Activated CD4-positive, alpha-beta memory T cell treated with anti-CD3 and anti-CD28 coated beads for 36 hours (primary cell): ENCODE measurements at places on chromosomes 16 and 17. TPM values are rescaled to one million over a fixed set of nuclear protein-coding genes. Genes with fewer than 3 reads are reported as not detected.
A peak's percentile ranks its signal among the peaks of the same experiment; 100 is the strongest.

CHST4 gene
- total RNA-seq, result not detected

KRT33B gene
- total RNA-seq, result not detected

ALOXE3 gene
- total RNA-seq, result 0.12 TPM

FGF11 gene
- 1.0 TPM for total RNA-seq

SLC5A11 gene
- total RNA-seq, result 0.12 TPM

TSPOAP1 gene
- total RNA-seq, result 22.7 TPM

PLA2G10 gene
- total RNA-seq, result not detected

TNFRSF13B gene
- total RNA-seq, result not detected

CFAP52 gene
- not detected for total RNA-seq

PMP22 gene
- total RNA-seq, result not detected

NPIPB13 gene
- 11.9 TPM for total RNA-seq

GRCh38 chr17:4033751-4034251, 69.6 kb upstream of the ATP2A3 start:
- peaks cover 49% of the 10 kb centered on the region for H3K36me3 ChIP-seq
- no peaks in the 10 kb centered on the region for H3K27me3 ChIP-seq
- peaks cover 3% of the 10 kb centered on the region for H3K4me1 ChIP-seq
- H3K4me3 ChIP-seq, result no peak overlapping the region
- no peak for DNase-seq
- no peak overlapping the region for H3K27ac ChIP-seq

DNA sequence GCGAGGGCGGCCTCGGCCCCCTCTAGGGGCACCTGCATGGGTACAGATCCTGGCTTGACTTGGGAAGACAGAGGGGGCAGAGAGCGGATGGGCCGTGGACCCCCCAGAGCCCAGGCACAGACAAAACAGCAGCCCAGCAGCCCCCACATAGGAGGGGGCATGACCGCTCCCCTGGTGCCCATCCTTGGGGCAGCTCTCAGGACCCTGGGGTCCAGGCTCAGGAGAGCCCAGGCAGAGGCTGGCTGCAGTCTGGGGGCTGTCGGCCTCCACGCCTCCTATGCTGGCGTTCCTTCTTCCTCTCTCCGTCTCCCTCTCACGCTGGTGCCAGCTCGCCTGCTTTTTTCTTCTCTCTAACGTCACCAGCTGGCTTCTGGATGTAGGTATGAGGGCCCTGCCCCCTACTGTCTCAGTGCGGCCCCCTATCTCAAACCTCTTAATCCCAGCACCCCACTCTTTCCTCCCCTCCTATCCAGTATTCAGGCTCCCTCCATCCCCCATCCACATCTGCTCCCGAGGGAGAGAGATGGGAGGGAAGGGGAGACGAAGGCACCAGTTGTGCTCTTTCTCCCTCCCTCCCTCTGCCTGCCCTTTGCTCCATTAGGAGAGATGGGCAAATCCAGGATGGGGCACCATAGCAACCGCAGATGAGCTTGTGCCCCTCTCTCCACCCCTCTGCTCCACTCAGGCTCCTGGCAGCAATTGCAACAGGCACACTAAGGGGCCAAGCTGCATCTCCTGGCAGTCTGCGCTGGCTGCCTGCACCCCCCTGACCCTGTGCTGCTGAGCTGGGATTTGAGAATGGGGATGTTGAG, at the start of gene GPR179:
Gene GPR179, minus strand, starts transcription at position 349 of the 812 bp plus-strand sequence. Its CDS starts 167 bp downstream, at position 182.
- peaks cover 1% of the 10 kb centered on the region for H3K4me1 ChIP-seq
- H3K27me3 ChIP-seq, result peaks cover 6% of the 10 kb centered on the region
- no peak within 1 kb of the TSS for H3K27ac ChIP-seq
- H3K36me3 ChIP-seq, result no peaks in the 10 kb centered on the region

DNA sequence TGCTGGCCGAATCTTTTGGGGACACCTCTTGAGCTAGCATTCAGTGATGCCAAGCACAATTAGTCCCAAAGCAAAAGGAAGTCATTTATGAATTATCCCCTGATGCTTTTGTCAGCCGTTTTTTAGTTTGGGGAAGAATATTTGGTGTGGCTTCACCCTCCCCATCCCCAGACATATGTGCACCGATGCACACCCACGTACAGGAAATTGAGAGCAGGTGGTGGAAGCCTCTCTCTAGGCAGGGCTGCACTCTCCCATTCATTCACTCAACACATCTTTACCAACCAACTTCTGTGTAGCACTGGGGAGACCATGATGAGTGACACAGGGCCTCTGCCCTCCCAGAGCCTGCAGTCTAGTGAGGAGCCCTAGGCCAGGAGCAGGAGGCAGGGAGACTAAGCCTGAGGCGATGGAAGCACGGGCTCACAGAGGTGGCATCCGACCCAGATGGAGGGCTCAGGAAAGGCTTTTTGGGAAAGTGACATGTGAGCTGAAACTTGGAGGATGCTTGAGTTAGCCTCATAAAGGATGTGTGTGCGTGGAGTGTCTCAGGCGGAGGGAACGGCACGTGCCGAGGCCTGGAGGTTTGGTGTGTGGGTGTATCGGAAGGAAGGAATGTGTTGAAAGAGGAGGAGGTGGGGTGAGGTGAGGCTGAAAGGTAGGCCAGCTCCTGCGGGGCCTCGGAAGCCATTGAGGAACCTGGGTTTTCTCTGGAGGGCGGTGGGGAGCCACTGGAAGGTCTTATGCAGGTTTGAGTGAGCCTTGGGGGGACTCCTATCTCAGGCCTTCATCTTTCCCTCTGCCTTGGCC, 43.8 kb downstream of the PSME3IP1 start:
- peak; percentile 39 for DNase-seq
- no peaks in the 10 kb centered on the region for H3K27me3 ChIP-seq
- no peak overlapping the region for H3K4me3 ChIP-seq
- H3K27ac ChIP-seq, result peak overlapping the region; percentile 81
- H3K36me3 ChIP-seq, result no peaks in the 10 kb centered on the region

GRCh38 chr17:72370819-72371218, 250.0 kb downstream of the SOX9 start:
- no peak for DNase-seq
- no peaks in the 10 kb centered on the region for H3K27me3 ChIP-seq
- no peak overlapping the region for H3K4me3 ChIP-seq
- no peaks in the 10 kb centered on the region for H3K4me1 ChIP-seq

DNA sequence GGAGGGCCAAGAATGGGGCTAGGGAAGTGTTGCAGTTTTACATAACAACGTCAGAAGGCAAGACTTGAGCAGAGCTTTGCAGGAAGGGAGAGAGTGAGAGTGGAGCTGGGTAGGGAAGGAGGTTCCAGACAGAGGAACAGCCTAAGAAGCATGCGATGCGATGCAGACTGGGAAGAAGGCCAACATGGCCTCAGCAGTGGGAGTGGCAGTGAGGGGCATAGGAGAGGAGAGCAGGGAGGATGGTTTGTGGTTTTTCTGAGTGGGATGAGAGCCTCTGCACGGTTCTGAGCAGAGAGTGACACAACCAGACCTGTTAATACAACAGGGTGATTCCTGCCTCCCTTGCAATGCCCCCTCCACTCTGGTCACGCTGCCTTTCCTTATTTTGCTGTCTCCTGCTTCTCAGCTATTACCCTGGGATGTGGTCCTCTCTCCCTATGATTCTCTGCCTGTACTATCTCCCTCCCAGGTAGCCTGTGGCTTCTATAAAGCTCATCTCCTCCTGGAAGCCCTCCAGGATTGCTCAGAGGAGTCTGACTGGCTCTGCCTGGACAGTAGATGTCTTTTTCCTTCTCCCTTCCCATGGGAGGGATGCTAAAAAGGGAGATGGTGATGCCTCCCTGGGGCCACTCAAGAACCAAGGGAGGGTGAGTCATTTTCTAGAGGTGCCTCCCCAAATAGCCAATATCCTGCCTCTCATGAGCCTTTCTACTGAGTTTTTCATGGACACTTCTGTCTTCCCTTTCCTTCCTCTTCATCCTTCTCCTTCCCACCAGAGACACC, 38.7 kb upstream of the NGFR start:
- H3K27me3 ChIP-seq, result peaks cover 33% of the 10 kb centered on the region
- no peaks in the 10 kb centered on the region for H3K36me3 ChIP-seq
- no peak overlapping the region for H3K27ac ChIP-seq
- H3K4me3 ChIP-seq, result no peak overlapping the region
- H3K4me1 ChIP-seq, result no peaks in the 10 kb centered on the region

GRCh38 chr16:68445458-68445857, 2.9 kb downstream of the SMPD3 start:
- no peak overlapping the region for H3K27ac ChIP-seq
- H3K36me3 ChIP-seq, result no peaks in the 10 kb centered on the region
- H3K4me1 ChIP-seq, result peaks cover 20% of the 10 kb centered on the region
- no peak overlapping the region for H3K4me3 ChIP-seq

- DNase-seq, result no peak
- no peaks in the 10 kb centered on the region for H3K27me3 ChIP-seq
- H3K4me3 ChIP-seq, result no peak overlapping the region
- no peak overlapping the region for H3K27ac ChIP-seq
- H3K4me1 ChIP-seq, result no peaks in the 10 kb centered on the region
- H3K36me3 ChIP-seq, result no peaks in the 10 kb centered on the region
Measured at GRCh38 chr17:32299580-32300164, 34.0 kb downstream of the RHBDL3 start.

- no peak overlapping the region for H3K27ac ChIP-seq
- peaks cover 15% of the 10 kb centered on the region for H3K4me1 ChIP-seq
- H3K4me3 ChIP-seq, result no peak overlapping the region
Measured at GRCh38 chr16:87239545-87239944, 77.6 kb downstream of the C16orf95 start.

- no peaks in the 10 kb centered on the region for H3K4me1 ChIP-seq
- no peak overlapping the region for H3K4me3 ChIP-seq
- H3K27ac ChIP-seq, result no peak overlapping the region
- H3K27me3 ChIP-seq, result no peaks in the 10 kb centered on the region
- peaks cover 5% of the 10 kb centered on the region for H3K36me3 ChIP-seq
- DNase-seq, result no peak
Measured at GRCh38 chr16:88286301-88286923, 96.3 kb upstream of the ZNF469 start.

DNA sequence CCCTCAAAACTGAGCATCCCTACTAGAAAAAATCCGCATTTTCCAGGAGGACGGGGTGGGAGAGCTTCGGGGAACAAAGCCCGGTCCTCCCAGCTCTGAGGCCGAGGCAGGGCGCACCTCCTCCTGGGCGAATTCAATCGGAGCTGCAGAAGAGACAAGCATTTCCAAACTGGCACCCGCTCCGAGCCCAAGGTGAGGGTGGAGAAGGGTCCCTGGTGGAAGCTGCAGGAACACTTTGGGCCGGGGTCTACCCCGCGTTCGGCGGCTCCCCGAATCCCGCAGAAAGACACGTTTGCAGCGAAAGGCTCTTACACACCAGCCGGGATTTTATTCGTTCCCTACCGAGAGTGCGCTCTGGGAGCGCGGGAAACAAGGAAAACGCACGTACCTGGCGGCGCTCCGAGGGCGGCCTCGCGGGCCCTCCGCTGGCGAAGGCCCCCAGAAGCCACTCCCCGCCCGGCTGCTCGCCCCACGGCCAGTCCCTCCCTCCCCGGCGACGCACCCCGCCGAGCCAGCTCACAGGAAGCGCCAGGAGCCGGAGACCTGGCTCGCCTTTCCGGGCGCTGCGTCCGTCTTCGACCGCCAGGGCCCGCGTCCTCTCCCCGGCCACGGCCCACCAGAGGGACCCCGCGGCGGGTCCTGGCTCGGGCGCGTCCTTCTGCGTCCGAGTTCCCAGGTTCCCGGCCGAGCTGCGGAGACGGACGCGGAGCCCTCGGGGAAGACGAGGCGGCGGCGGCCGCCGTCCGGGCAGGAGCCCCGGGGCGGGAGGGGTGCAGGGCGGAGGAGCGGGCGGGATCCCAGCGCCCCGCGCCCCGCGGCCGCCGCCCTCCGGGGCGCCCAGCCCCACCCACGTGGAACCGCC, 49.8 kb upstream of the BAHCC1 start:
- H3K4me1 ChIP-seq, result peaks cover 21% of the 10 kb centered on the region
- peak; percentile 74 for DNase-seq
- H3K36me3 ChIP-seq, result no peaks in the 10 kb centered on the region
- H3K27me3 ChIP-seq, result peaks cover 24% of the 10 kb centered on the region
- H3K27ac ChIP-seq, result no peak overlapping the region

- peaks cover 8% of the 10 kb centered on the region for H3K4me1 ChIP-seq
- H3K27ac ChIP-seq, result no peak overlapping the region
- peaks cover 21% of the 10 kb centered on the region for H3K27me3 ChIP-seq
- DNase-seq, result no peak
Measured at GRCh38 chr17:42094375-42095069, 3.8 kb downstream of the ZNF385C start.

GRCh38 chr16:65574326-65574966, 452.6 kb upstream of the CDH11 start:
- no peaks in the 10 kb centered on the region for H3K36me3 ChIP-seq
- H3K27ac ChIP-seq, result no peak overlapping the region
- H3K27me3 ChIP-seq, result no peaks in the 10 kb centered on the region
- no peaks in the 10 kb centered on the region for H3K4me1 ChIP-seq

DNA sequence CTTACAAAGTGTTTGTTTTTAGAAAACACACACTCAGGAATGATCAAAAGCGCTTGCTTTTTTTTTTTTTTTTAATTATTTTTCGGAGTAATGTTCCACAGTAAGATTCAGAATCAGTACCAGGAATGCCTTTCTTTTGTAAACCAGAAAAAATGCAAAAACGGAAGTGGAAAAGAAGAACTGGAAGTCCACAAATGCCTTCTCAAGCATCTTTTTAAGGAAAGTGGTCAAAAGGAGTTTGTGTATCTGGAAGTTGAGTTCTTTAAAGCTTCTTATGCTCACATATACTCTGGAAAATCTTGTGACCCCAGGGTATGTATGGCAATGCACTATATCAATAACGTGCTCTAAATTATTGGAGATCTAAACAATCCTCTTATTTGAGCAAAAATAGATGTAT, 126.0 kb downstream of the ABCA8 start:
- H3K4me3 ChIP-seq, result no peak overlapping the region
- no peaks in the 10 kb centered on the region for H3K36me3 ChIP-seq
- no peak for DNase-seq
- H3K4me1 ChIP-seq, result no peaks in the 10 kb centered on the region
- H3K27me3 ChIP-seq, result peaks cover 9% of the 10 kb centered on the region

- no peak overlapping the region for H3K27ac ChIP-seq
- peak; percentile 84 for DNase-seq
- peaks cover 5% of the 10 kb centered on the region for H3K27me3 ChIP-seq
- H3K4me1 ChIP-seq, result no peaks in the 10 kb centered on the region
Measured at GRCh38 chr17:32253117-32253611, 12.5 kb upstream of the RHBDL3 start.

- no peaks in the 10 kb centered on the region for H3K4me1 ChIP-seq
- no peaks in the 10 kb centered on the region for H3K27me3 ChIP-seq
- no peaks in the 10 kb centered on the region for H3K36me3 ChIP-seq
- no peak for DNase-seq
Measured at GRCh38 chr16:25224731-25225319, 8.1 kb downstream of the AQP8 start.

- no peaks in the 10 kb centered on the region for H3K27me3 ChIP-seq
- DNase-seq, result no peak
- H3K36me3 ChIP-seq, result no peaks in the 10 kb centered on the region
- no peak overlapping the region for H3K27ac ChIP-seq
- no peaks in the 10 kb centered on the region for H3K4me1 ChIP-seq
- H3K4me3 ChIP-seq, result no peak overlapping the region
Measured at GRCh38 chr17:71740866-71741265, 380.0 kb upstream of the SOX9 start.

GRCh38 chr16:61969077-61969382, 67.2 kb downstream of the CDH8 start:
- no peaks in the 10 kb centered on the region for H3K4me1 ChIP-seq
- no peak overlapping the region for H3K4me3 ChIP-seq

DNA sequence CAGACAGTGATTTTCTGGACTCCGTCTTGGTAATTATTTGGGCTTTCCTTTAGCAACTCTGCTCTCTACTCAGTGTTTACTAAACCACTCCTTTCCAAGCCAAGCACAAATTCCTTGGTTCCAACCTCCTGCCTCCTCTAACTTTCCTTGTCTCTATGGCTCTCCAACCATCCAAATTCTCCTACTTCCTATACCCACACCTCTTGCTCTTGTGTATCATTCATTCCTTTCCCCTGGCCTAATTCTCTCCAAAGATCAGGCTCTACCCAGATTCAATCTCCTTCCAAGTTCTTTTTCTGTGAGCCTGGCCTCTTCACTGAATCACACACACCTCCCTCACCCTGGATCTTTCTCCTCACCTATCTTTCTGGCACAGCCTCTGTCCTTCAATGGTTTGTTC, 1.1 kb downstream of the NEURL4 start:
- no peak for DNase-seq
- peaks cover 9% of the 10 kb centered on the region for H3K36me3 ChIP-seq
- H3K27me3 ChIP-seq, result no peaks in the 10 kb centered on the region
- peak overlapping the region; percentile 89 for H3K4me3 ChIP-seq
